KG1 (cell line): ENCODE measurements at places on chromosomes 3 and 15.

GRCh38 chr15:47756872-47757271 is 39.6 kb downstream of the SEMA6D start:
- DNase-seq: no peak

- no peak for DNase-seq
Observed at GRCh38 chr3:47411696-47412452, 31.1 kb downstream of the PTPN23 start.

- DNase-seq: no peak
Observed at GRCh38 chr15:48693484-48693883, 48.0 kb upstream of the FBN1 start.

DNA sequence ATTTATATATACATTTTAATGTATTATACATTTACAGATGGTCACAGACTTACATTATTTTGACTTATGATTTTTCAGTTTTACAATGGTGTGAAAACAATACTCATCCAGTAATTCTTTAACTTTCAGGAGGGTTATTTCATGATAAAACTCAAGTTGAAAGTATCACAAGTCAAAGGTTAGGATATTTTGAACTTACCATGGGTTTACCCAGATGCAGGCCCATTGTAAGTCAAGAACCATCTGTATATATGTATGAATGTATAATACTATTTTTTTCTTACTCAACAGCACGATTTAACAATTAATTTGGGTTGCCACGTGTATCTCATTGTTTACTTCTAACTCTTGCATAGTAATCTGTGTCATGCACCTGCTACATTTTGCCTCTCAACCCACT is 1002.0 kb downstream of the OTOL1 start:
- DNase-seq: no peak

- no peak for DNase-seq
Observed at GRCh38 chr3:17140670-17141505, 256.1 kb downstream of the PLCL2 start.

- DNase-seq: no peak
Observed at GRCh38 chr3:134883697-134884385, 88.8 kb downstream of the EPHB1 start.

DNA sequence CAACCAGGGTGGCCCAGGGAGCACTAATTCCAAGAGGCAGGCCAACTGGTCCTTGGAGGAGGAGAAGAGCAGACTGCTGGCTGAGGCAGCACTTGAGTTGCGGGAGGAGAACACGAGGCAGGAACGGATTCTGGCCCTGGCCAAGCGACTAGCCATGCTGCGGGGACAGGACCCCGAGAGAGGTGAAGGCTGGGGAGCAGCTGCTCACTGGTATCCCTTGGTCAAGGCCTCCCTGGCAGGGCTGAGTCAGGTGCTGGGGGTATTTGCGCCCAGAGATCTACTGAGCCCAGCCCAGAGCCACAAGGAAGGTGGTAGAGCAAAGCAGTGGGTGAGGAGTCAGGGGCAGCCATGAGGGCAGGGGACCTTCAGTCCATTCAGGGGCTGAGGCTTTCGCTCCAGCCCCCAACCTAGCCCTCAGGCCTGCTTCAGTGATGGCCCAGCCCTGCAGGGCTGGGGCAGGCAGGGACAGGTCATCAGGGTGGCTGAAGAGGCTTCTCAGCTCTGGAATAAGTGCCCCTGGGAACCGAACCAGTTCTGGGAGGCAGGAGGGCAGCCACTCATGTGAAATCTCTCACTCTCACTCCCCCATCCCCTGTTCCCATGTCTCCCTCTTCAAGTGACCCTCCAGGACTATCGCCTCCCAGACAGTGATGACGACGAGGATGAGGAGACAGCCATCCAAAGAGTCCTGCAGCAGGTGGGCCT is 5.6 kb upstream of the DNAJC17 start:
- no peak for DNase-seq

DNA sequence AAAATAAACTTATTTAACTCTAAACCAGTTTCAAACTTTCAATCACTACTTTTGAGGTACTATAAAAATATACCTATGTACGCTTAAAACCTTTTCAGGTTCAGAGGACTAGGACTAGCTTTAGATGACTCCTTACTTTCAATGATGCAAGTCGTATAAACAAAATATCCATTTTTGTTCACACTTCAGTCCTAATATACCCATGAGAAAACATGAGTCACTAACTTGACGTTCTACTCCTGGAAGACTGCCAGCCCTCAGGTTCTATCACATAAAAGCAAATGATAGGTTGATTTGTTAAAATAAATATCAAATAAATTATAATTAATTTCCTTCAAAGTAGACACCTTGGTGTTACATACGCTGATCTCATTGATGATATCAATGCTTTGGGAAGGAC is 10.6 kb upstream of the P3H2 start:
- DNase-seq: no peak

GRCh38 chr3:131582438-131582837 is 79.7 kb upstream of the MRPL3 start:
- DNase-seq: no peak

DNA sequence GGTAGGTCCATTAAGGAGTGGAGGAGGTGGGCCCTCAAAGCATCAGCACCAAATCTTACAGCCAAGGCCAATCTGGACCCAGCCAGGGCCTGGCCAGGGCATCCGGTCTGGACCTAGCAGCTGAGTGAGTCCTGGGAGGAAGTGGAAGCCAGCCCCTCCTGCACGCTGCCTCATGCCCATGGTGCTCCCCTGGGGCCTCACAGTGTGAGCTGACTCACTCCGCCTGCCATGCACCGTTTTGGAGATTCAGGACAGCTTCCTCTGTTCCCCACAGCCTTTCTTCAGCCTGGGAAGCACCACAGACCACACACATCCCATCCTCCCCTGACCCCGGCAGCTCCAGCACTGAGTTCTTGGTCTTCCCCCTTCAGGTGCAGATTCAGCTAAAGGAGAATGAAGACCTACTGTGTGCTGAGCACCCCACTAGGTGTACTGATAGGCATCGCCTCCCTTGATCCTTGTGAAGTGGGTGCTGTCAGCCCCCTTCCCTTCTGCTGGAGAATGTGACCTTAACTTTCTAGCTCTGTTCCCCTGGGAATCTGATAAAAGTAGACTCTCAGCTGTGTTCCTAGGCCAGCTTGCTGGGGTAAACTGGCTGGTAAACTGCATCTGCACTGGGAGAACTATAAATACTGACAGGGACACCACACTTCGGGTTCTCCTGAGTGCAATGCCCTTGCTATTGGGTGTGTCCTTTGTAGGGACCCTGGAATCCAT is 36.8 kb upstream of the SEC13 start:
- DNase-seq: no peak
